ENCODE measurements at places on chromosomes 1 and 21.

- DNase-seq = peak; percentile 95
These were observed 11.0 kb downstream of the EVA1C start for GRCh38 chr21:32423320-32424190.

DNA sequence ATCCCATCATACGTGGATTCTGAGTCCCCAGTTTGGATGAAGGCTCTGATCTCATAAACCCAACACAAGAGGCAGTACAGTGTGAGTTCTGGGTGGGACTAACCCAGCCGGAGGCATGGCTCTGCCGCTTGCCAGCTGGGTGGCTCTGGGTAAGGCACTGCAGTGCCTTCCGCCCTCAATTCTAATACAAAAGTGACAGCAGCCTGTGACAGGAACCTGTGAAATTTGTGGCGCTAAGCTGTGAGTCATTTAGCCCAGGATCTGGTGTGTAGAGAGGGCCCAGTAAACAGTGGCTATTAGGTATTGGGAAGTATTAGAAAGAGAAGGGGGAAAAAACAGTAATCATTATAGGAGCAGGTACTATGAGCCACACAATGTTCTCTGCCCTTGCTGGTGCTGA lies 23.3 kb downstream of the HSPG2 start:
- DNase-seq = peak; percentile 58

- DNase-seq = no peak
These were observed 2.1 kb downstream of the CLCC1 start for GRCh38 chr1:108961198-108961597.

GRCh38 chr1:37306461-37306860 lies 167.9 kb upstream of the ZC3H12A start:
- DNase-seq = peak; percentile 5

DNA sequence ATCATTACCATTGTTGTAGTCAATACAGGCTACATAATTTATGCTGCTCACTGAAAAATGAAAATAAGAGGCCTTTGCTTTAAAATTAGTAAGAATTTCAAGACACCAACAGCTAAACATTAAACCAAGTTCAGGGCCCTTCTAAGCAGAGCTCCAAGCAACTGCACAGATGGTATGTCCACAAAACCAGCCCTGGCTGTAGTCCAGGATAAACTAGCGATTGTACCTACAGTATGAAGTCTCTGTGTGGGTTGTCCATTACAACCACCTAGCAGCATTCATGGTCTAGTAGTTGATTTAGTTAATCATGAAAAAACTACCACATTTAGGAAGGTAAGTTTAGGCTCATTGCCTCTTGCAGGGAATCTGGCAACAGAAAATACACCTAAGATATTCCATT lies 35.3 kb downstream of the CLCA4 start:
- no peak for DNase-seq

DNA sequence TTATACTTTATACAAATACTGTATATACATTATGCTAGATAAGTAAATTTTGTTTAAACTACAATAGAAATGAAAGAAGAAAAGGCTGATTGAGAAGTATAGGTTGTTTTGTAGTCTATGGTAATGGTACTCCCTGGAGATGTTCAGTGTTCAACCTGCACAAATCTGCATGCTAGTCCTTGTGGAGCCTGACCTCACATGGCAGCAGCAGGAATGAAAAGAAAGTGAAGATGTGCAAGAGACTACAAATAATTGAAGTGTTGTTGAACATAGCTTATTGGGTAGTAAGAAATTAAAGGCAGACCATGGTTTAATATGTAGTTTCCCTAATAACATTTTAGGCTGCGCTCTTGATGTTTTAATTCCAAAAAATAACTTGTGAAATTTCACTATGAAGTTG lies 201.2 kb downstream of the TGFB2 start:
- DNase-seq = peak; percentile 42

GRCh38 chr1:22454476-22455056 lies 2.9 kb downstream of the ZBTB40 start:
- DNase-seq = peak; percentile 22
